AG10803 (cell line): ENCODE measurements at places on chromosomes 5 and 9.

- no peak for DNase-seq
Observed at GRCh38 chr5:177325868-177326381, 14.2 kb upstream of the MXD3 start.

- DNase-seq = peak; percentile 71
Observed at GRCh38 chr9:77926371-77926878, 105.2 kb downstream of the GNAQ start.

- peak; percentile 52 for DNase-seq
Observed at GRCh38 chr5:20678814-20679298, 690.9 kb upstream of the CDH18 start.

- DNase-seq = peak; percentile 56
Observed at GRCh38 chr9:17810728-17811571, 232.1 kb downstream of the SH3GL2 start.

DNA sequence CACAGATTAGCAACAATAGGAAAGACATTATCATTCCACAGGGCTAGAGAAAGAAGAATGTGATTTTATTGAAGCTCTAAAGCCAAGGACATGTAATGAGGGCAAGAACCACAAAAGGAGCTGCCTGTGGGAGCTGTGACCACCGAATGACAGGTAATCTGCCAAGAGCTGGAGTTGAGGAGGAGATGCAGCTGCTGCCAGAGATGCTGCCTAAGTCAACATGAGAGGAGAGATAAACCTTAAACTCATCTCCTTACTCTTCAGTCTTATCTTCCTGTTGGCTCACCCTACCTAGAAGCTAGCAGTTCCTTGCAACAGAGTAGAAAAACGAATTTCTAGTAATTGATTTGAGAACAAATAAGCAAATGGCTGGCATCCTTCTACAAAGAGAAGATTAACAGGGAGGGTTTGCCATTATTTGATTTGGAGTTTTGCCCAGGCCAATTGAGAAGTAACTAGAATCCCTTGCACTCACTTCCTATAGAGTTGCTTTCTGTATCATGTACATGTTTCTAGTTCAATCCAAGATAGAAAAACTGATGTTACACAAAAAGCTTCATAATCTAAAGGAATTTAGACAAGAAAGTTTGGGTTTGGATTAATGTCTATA, 539.2 kb downstream of the TLE1 start:
- DNase-seq = no peak

GRCh38 chr5:118293378-118293777, 695.0 kb downstream of the DTWD2 start:
- no peak for DNase-seq
